ENCODE measurements at places on chromosomes 2 and 18.
A peak's percentile ranks its signal among the peaks of the same experiment; 100 is the strongest.

- DNase-seq, result no peak
These were observed 484.4 kb downstream of the NRXN1 start for GRCh38 chr2:50547521-50547920.

DNA sequence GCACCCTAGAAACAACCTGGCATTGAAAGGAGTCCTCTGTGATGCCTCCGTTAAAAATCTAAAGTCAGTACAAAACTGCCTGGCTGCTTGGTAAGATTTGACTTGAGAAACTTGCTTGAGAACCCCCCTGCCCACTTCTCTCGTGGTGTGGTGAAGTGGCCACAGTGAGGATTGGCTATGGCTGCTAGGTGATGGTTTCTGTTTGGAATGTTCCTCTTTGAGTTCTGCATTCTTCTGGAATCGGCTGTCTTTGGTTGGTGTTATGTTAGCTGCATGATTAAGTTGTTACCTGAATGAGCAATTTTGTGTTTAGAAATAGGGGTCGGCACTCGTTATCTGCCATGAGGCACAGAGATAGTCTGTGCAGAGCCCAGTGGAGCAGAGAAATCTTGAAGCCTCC is 21.7 kb upstream of the SAG start:
- no peak for DNase-seq

GRCh38 chr2:145845207-145845894 is 1325.4 kb upstream of the ZEB2 start:
- DNase-seq, result no peak

GRCh38 chr2:35973132-35973736 is 382.3 kb upstream of the CRIM1 start:
- DNase-seq, result no peak

- DNase-seq, result no peak
These were observed 12.7 kb downstream of the ANKRD44 start for GRCh38 chr2:197297772-197298318.

DNA sequence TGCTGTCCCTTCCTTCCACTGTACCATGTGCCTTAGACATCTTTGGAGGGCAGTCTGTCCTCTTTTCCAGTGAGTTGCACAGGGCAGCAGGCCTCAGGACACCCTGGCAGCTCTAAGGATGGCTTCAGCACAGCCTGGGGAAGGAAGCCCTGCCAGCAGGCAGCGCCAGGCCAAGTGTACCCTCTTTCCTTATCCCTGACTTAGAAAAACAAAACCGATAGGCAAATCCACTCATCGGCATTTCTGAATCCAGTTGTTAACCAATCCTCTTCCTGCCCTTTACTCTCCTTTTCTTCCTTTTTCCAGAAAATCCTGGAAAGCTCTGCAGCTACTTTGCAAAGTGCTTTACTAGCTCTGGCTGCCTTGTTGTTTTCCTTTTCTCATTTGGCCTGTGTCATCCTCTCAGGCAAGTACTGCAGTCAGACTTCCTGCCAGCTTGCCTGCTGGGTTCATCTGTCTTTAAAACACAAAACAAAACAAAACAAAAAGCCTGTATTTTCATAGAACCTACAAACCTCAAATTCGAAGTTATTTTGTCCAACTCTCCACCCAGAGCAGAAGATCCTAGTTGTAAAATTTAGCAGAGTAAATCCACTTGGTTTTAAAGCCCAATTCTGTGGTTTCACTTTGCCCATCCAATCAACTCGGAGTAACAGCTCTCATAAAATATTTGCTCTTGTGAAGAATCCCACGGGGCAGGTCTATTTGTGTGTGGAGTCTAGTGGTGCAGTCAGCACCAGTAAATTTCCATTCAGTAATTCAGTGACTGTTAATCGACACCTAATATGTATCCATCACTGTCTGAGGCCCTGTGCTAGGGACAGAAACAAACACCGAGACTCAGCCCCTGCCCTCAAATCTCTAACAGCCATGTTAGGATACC is 45.2 kb downstream of the PCBP1 start:
- no peak for DNase-seq

- no peak for DNase-seq
These were observed 212.2 kb upstream of the THUMPD2 start for GRCh38 chr2:39991298-39991697.

DNA sequence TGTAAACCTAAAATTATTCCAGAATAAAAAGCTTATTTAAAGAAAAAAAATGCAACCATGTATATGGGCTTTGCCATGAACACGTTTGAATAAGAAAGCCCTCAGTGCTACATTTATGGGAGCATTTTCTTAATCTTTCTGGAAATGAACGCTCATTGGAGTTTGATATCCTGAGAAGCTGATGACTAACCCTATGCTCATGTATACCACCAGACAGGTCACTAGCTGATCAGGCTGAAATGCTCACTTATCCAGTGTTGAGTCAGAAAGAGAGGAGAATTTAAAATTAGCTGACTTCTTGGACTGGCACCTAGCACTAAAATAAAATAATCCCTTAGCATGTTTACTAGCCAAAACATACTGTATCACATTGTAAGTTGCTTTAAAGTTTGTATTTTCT is 254.9 kb upstream of the SIX3 start:
- DNase-seq, result no peak

DNA sequence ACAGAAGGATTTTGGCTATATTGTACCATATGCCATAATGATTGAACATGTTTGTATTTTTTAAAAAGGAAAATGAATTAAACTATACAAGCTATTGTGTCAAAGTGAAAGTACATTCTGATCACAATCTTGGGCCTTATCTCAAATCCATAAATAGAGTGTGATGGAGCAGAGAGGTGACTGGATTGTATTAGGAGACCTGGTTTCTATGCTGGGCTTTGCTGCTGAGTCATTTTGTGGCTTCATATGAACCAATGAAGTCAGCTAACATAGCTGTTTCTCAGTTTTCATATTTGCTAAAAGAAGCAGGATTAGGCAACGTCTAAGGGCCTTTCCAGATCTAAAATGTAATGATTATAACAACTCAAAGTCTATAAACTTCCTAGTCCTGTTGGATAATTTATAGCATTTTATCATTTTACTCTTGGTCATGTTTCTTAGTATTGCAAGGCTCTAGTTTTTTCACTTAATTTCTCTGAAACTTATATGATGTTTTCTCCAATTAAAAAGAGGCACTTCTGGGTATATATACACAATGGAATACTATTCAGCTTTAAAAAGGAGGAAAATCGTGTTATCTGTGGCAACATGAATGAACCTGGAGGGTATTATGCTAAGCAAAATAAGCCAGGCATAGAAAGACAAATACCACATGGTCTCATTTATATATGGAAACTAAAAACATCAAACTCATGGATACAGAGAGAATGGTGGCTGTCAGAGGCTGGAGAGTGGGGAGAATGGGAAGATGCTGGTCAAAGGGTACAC is 112.3 kb downstream of the MEP1B start:
- no peak for DNase-seq

- peak; percentile 15 for DNase-seq
These were observed 23.3 kb upstream of the RMC1 start for GRCh38 chr18:23479829-23480505.

- no peak for DNase-seq
These were observed 31.1 kb upstream of the SPAG16 start for GRCh38 chr2:213253162-213253561.

DNA sequence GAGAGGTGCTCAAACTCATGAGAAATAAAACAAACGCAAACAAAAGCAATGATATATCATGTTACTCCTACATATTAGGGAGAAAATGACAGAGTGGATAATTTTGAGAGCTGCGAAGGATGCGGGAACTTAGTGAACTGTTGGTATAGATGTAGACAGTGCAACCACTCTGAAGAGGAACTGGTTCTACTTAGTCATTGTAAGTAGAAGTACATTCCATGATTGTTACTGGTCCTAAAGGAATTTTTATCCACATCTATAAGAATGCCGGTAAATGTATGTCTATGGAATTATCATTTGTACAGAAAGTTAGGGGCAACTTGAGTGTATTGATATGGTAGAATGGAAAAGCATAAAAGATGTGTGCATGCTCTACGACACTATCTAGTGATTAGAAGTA is 1238.4 kb downstream of the LRP1B start:
- no peak for DNase-seq

DNA sequence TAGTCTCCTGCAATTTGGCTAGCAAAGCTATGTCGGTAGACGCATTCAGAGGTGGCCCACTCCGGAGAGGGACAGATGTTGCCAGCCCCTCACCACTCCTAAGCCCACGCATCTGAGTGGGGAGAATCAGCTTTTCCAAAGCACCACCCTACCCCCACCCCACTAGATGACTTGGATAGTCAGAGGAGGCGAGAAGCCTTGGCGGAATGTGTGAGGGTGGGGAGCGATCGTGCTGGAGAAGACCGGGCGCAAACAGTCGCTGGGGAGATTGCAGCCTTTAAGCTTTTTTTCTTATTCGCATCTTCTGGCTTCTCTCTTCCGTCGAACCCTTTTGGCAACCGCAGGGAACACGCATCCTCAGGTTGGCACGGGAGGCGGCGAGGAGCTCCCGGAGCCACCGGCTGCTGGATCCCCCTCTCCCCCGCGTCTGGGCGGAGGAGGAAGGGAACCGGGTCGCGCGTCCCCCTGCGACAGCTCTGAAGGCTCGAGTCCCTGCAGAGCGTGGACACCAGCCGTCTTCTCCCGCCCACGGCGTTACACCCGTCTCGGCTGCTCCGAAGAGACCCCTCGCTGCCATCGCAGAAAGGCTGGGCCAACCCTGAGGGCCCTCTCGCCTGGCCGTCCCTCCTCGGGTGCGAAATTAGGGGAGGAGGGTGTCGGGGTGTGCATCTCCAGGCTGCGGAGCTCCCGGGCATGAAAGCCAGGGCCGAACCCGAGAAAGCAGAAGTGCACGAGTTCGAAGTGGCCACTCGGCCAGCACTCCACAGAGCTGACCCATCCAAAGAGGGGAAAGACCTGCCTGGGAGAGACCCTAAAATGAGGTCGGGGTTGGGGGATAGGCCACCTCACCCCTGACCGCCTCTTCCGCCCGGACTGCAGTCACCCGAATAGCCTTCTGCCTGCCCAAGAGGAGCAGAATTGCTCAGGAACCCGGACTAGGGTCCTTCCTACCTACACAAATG is 12.2 kb downstream of the EVX2 start:
- DNase-seq, result no peak

DNA sequence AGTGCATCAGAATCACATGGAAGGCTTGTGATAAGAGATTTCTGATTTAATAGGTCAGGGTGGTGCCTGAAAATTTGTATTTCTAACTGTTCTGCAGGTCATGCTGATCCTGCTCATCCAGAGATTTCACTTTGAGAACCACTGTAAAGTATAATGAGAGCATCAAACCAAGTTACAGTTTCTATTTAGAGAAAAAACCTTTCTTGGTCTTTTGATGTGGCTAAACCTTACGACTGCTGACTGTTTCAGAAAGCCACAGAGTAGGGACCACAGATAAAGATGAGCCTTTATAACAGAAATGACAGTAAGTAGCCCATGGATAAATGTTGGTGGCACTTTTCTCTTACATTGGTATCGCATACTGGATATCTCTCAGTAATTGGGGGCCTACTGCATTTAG is 109.4 kb upstream of the FANCL start:
- DNase-seq, result no peak

DNA sequence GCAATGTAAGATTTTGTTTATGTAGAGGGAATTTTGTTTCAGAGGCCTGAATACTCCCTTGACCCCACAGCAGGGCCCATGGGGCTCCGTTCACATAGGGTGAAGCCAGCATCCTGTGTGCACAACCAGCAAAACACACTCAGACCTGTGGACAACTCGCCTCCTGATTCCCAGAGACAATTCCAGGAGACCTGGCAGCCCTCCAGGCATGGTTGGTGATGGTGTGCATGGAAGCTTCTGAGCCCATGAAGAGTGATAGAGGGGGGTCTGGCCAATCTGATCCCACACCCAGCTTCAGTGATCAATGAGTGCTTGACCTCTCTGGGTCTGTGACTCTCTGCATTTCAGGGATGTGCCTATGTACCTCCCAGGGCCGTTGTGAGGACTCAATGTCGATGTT is 91.0 kb upstream of the RAB6C start:
- no peak for DNase-seq

GRCh38 chr18:34590503-34590902 is 119.6 kb upstream of the DTNA start:
- DNase-seq, result no peak

GRCh38 chr2:181457121-181457740 is at the start of gene ITGA4:
Gene ITGA4, plus strand, starts transcription at chr2:181457386. Its CDS starts 269 bp downstream, at chr2:181457655.
- peak; percentile 92 for DNase-seq

- peak; percentile 66 for DNase-seq
These were observed 34.4 kb downstream of the CENPO start for GRCh38 chr2:24827321-24828237.

DNA sequence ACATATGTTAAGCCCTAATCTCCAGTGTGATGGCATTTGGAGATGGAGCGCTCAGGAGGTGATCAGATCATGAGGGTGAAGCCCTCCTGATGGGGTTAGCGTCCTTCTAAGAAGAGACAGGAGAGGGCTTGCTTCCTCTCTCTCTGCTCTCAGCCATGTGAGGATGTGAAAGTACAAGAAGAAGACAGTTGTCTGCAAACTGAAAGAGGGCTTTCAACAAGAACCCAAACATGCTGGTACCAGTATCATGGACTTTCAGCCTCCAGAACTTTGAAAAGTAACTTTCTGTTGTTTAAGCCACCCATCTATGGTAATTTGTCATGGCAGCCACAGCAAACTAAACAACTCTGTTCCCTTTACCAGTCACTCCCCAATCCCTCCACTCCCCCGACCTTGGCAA is 47.4 kb downstream of the CACNB4 start:
- no peak for DNase-seq

DNA sequence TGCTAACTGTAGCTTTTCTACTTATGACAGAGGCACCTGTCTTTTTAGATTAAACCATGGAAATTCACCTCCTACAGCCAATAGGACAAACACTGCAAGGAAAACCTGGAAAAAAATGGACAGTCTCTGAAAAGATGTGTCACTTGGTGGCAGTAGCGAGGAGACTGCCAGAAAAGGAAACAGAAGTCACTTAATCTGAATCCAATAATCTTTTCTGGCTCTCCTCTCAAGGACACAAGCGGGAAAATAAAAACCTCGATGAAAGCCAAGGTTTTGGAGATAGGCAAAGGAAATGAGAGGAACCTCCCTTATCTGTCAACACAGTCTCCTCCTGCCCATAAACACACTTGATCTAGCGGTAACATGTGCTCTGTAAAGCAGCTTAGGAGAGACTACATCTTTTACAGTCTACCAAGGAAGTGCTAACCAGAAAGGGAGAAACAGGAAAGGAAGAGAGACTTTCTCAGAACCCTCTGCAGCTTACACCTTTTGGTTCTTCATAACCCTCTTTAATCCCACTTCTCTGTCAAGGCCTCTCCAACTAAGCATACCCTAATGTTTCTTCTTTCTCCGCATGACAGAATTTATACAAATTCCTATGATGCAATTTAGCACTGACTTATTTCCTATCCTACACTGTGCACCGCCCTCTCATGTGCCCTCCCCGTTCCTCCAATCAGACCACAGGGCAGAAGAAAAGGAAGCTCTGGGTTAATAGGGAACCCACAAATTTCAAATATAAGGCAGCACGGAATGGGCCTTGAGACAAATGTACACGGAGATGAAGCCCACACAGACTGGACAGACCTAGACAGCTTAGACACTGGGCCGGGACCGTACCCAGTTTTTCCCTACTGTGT is 52.8 kb downstream of the CLASP1 start:
- peak; percentile 59 for DNase-seq

GRCh38 chr2:71631411-71631931 is 178.1 kb downstream of the DYSF start:
- no peak for DNase-seq

GRCh38 chr2:96865654-96866053 is 4.2 kb downstream of the SEMA4C start:
- DNase-seq, result no peak

GRCh38 chr2:12928197-12928774 is 211.6 kb downstream of the TRIB2 start:
- no peak for DNase-seq
